ENCODE measurements at places on chromosomes 2 and 18.

DNA sequence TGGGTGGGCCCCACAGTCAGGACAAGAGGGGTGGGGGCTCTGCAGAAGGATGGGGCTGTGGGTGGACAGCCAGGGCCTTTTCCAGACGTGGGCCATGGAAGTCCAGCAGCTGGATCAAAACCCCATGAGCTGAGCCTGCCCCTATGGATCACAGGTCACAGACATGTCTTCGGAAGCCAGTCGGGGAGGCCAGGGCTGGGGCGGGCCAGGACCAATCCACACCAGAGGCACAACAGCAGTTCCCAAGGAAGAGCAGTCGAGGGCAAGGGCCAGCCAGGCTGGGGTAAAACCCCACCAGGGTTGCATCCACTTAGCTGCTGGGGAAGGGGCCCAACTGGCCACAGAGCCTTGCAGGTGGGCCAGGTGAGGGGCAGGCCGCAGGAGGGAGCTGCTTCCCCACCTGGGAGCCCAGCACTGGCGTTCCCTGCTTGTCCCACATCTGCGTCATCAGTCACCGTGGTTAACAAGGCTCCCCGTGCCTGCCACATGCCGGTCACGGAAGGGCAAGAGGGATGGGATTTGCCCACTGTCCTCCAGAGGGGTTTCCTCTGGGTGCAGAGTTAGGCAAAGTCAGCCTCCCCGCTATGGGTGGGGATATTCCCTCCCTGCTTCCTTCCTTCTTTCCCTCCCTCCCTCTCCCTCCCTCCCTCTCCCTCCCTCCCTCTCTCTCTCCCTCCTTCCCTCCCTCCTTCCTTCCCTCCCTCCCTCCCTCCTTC is 46.4 kb upstream of the ODC1 start:
- DNase-seq, result no peak

DNA sequence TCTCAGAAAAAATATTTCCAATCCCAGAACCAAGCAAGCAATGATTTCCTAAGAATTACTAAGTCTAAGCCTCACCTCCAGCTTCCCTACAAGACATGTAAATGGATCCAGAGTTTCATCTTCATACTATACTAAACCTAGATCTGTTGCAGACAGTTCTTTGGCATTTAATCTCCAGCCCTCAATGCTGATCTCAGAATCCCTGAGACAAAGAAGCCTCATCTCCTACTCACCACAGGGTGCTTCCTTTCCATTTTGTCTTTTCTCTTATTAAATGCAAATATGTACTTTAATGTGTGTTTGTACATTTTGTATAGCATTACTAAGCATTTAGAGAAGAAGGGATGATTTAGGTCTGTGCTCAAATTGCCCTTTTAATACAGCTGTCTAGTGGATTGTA is 954.9 kb downstream of the TDRD15 start:
- no peak for DNase-seq

DNA sequence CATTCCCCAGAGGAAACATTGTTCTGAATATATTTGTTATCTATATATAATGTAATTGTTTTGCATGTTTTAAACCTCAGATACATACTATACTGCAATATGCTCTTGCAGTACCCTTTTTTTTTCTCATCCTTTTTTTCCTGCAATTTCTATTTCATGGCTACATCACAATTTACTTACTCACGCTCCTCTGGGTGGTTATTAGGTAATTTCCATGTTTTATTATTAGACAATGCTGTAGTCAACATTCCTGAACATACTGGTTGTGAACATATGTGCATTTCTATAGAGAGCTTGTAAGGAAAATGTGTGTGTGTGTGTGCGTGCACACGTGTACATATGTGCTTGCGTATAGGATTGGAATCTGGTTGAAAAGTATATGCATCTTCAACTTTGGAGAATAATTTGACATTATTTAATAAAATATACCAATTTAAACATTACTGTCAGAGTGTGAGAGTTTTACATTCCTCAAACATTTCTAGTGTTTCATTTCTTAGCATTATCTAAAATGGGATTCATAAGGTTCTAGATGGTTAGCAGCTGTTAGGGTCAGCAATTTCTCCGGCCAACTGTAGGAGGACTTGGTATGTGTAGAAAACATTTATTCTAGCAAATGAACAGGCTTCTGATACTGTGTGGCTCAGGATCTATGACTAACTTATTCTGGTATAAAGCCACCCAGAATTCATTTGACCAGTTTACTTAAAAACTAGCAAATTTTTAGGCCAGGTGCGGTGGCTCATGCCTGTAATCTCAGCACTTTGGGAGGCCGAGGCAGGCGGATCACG is 22.4 kb downstream of the NCOA1 start:
- no peak for DNase-seq

DNA sequence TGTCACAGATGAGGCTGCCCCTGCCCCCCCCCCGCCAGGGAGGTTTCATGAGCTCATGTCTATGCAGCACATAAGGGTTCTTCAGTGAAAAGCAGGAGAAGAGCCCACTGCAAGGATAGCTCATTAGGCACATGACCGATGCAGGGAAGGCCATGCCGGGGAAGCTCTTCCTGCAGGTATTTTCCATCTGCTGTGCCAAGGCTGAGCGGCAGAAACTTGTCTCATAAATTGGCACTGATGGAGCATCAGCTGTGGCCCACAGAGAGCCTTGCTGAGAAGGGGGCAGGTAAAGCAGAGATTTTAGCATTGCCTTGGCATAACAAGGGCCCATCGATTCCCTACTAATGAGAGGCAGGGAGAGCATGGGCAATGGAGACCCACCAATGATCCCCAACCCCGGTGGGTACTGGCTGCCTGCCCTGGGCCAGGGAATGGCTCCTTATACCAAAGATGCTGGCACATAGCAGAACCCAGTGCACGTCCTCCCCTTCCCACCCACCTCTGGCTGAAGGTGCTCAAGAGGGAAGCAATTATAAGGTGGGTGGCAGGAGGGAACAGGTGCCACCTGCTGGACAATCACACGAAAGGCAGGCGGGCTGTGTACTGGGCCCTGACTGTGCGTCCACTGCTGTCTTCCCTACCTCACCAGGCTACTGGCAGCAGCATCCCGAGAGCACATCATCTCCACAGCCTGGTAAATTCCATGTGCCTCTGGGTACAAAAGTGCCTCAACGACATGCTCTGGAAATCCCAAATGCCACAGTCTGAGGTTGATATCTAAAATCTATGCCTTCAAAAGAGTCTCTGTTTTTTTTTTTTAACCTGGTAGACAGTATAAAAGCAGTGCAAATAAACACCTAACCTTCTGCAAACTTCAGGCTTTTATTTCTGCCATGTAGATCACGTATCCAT is 41.4 kb downstream of the STEAP3 start:
- peak; percentile 48 for DNase-seq

DNA sequence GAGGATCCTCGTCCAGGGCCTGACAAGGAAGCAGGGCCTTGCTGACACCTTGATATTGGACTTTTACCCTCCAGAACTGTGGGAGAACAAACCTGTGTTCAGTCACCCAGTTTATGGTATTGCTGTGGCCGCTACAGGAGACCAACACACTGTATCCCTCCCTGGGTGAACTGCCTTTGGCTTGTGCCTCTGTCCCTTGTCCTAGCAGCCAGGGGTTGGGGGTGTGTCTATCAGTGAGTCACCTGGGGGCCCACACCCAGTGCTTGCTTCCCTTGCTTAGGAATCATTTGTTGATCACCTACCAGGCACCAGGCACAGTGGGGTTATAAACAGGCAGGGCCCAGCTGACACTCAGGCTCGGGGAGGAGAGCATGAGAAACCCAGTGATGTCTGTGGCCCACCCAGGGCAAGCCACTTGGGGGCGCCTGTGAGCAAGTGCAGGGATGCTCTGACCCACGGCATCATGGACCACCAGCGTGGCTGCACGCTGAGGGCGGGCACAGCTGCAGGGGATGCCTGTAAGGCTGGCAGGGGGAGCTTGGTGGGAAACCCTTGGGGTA is 17.1 kb downstream of the TMEM185B start:
- peak; percentile 62 for DNase-seq

- DNase-seq, result no peak
Measured at GRCh38 chr2:46365913-46366667, 68.9 kb downstream of the EPAS1 start.

Measured in activated CD4-positive, alpha-beta T cell treated with anti-CD3 and anti-CD28 coated beads, Interleukin-2, Interleukin-6, amounts not matched to agents 100 ng/mL and 50 ng/mL, durations not matched to agents 16 hours and 8 hours (primary cell).